ENCODE measurements at places on chromosomes 5 and 9. TPM values are rescaled to one million over a fixed set of nuclear protein-coding genes. Genes with fewer than 3 reads are reported as not detected.

- DNase-seq = no peak
These were observed 49.0 kb downstream of the ERGIC1 start for GRCh38 chr5:172883066-172883465.

DNA sequence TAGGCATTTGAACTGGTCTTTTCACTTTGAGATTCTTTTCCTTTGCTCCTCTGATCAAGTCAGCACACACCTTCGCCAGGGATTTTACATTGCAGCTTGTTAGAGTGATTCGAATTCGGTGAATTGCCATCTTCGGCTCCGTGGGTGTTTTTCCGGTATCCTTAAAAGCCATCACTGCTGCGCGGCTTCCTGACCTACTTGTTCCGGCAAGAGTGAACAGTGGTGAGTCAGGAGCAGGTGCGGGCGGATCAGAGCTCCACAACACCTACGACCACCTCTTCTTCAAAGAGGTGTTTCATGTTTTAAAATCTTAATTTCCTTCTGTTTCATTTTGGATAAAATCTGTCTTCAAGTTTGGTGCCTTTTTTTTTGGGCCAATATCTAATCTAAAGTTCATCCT is 134.6 kb downstream of the TMC1 start:
- no peak for DNase-seq

Gene SPINK9
- total RNA-seq = not detected

Gene ZNF454
- total RNA-seq = 1.8 TPM

DNA sequence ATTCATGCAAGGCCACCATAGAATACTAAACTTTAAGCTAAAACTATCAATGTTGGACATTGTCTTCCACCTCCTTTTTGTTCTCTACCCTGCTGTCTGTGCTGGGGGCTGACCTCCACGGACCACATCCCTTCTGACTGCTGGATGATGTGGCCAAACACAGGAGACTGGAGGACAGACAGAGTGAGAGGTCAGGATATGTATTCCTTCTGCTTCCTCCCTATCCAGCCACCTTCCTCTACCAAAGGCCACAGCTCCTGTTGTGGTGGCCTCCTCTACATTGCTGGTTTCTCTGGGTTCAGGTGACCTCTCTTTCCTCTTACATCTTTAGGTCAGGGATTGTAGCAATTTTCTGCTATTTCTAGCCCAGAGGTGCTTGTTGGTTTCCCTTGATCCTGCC is 148.1 kb downstream of the ACTBL2 start:
- no peak for DNase-seq

DNA sequence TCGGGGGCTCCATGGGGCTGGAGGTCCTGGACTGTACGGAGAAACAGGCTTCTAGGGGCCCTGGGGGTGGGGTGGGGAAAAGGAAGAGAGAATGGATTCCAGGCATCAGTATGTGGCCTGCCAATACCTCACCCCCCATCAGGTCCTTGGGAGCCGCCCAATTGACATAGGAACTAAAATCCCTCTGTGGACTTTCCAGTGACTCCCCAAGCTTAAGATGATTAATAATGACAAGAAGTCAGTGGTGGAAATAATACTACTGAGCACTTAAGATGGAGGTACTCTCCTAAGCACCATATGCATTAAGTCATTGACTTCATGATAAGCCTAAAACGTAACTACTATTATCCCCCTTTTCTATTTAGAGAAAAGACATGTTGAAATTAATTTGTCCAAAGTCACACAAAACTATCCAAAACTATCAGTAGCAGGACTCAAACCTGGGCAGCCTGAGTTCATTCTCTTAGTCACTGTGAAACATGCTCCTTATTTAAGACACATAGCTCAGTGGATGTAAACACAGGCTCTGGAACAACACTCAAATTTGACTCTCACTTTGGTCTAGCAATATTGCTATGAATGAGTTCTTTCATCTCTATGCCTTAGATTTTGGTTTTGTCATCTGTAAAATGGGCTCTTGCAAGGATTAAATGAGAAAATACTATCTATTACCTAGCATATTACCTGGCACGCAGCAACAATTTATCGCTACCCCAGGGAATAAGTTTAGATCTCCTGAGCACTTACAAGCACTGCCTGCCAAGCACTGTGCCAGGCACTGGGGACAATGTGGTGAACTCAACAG is 9.5 kb downstream of the SPRY4 start:
- no peak for DNase-seq

Gene CERCAM
- total RNA-seq = 46.0 TPM

GRCh38 chr9:133569121-133569785 is 34.7 kb downstream of the ADAMTSL2 start:
- no peak for DNase-seq

Gene RICTOR
- total RNA-seq = 27.1 TPM

- no peak for DNase-seq
These were observed 193.6 kb downstream of the SREK1 start for GRCh38 chr5:66337626-66338226.

GRCh38 chr5:159332800-159333544 is 2.7 kb upstream of the IL12B start:
- DNase-seq = no peak

Gene ENTREP1
- total RNA-seq = 3.9 TPM

Gene GRXCR2
- not detected for total RNA-seq

DNA sequence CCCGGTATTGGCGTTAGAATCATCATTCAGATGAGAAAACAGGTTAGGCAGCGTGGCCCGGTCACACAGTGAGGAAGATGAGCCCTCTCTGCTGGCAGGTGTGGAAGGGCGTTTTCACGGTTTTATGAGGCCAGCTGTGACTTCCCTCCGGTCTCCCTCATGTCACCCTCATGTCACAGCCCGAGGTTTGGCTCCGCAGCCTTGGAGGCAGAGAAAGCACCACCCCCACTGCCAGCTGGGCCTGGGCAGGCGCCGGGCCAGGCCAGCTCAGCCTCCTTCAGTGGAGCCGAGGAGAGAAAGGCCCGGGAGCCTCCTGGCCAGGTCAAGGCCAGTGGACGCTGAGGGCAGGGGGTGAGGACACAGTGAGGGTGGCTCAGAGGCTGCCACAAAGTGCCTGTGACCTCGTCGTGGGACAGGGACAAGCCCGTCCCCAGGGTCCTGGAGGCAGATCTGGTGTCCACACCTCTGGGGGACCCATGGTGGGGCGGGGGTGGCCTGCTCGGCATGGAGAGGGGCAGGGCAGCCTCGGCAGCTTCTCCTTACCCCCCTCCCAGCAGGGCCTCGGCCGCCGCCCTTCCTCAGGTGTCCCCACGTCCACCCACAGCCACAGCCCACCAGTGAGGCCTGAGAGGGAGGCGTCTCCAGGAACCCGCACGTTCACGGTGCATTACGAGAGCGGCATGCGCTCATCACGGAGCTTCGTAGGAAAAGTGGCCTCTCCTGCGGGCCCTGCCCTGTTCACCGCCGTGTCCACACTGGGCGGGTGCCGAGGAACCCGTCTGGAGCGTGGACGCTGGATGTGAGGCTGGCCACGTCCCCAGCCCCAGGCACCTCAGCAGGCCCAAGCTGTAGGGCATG is 32.2 kb downstream of the EXD3 start:
- no peak for DNase-seq

- DNase-seq = no peak
These were observed 41.7 kb downstream of the TMEM167A start for GRCh38 chr5:83035373-83036100.

Gene C5orf52
- not detected for total RNA-seq

DNA sequence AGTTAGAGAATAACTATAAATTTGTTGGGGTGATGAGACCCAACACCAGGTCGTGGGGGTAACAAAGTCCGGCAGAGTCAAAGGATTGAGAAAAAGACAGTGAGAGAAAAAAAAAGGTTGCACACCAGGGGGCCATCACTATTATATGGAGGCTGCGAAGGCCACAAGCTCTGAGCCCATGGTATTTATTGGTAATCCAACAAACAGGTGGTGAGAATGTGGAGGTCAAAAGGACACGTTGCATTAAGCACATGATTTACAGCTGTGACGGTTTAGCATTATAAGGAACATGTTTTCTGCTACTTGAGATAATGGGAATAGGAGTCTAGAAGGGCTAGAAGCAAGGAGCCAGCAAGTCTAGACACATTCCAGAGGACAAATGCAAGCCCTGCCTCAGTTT is 2202.2 kb upstream of the C9orf72 start:
- no peak for DNase-seq

Gene PLAC8L1
- total RNA-seq = 1.5 TPM

GRCh38 chr9:105656131-105656921 is 5.9 kb upstream of the TAL2 start:
- DNase-seq = no peak

Gene SLC36A3
- not detected for total RNA-seq

- no peak for DNase-seq
These were observed 17.8 kb downstream of the ATP6V0E1 start for GRCh38 chr5:173001229-173001841.

- no peak for DNase-seq
These were observed 4.1 kb upstream of the CARD9 start for GRCh38 chr9:136377341-136378169.

Gene SLC6A7
- not detected for total RNA-seq
